ENCODE measurements at places on chromosomes 6 and 20.
A peak's percentile ranks its signal among the peaks of the same experiment; 100 is the strongest.

DNA sequence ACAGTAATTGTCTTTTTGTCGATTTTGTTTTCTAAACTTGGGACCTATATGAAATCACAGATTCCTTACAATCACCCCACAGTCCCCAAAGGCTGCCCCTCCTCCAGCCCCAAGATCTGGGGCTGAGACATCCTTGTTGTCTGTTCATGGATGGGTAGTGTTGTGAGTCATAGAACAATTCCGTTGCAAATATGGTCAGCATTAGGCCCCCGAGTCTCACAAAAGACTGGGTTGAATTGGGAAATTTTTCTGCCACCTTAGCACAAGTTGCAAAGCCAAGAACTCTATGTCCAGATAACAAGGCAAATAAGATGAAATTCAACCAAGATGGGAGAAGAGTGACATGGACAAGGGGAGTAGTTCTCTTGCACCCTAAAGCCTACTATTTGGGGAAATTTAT is 10.5 kb upstream of the TAB2 start:
- H3K27ac ChIP-seq, result no peak overlapping the region
- H3K4me1 ChIP-seq, result no peaks in the 10 kb centered on the region
- H3K27me3 ChIP-seq, result no peaks in the 10 kb centered on the region
- H3K36me3 ChIP-seq, result no peaks in the 10 kb centered on the region
- H3K4me3 ChIP-seq, result no peak overlapping the region

DNA sequence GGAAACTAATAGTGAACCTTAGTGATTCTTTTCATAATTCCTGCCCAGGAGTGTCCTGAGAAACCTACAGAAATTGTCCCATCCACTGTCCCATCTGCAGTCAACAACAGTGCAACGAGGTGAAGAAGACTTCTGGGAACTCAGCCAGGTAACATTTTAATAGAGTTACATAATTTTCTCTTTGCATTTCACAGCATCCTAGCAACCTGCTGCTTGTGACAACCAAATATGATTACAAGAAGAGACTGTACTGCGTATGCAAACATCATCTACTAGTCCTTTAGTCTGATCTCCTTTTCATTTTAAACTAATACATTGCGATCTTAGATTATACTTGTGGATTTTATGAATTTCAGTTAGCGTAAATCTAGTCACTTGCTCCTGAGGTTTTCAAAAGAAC is 951.6 kb downstream of the TFAP2A start:
- H3K4me1 ChIP-seq, result no peaks in the 10 kb centered on the region
- H3K27ac ChIP-seq, result no peak overlapping the region
- H3K27me3 ChIP-seq, result no peaks in the 10 kb centered on the region
- no peaks in the 10 kb centered on the region for H3K36me3 ChIP-seq
- no peak for DNase-seq

- H3K4me3 ChIP-seq, result no peak overlapping the region
- no peaks in the 10 kb centered on the region for H3K4me1 ChIP-seq
- no peak overlapping the region for H3K27ac ChIP-seq
- H3K36me3 ChIP-seq, result no peaks in the 10 kb centered on the region
- DNase-seq, result peak; percentile 40
- H3K27me3 ChIP-seq, result no peaks in the 10 kb centered on the region
These were observed 42.5 kb upstream of the PNISR start for GRCh38 chr6:99467509-99468106.

GRCh38 chr20:37534401-37535157 is 6.9 kb upstream of the BLCAP start:
- DNase-seq, result peak; percentile 81
- no peak overlapping the region for H3K4me3 ChIP-seq
- H3K4me1 ChIP-seq, result peaks cover 2% of the 10 kb centered on the region
- no peaks in the 10 kb centered on the region for H3K36me3 ChIP-seq
- no peaks in the 10 kb centered on the region for H3K27me3 ChIP-seq

DNA sequence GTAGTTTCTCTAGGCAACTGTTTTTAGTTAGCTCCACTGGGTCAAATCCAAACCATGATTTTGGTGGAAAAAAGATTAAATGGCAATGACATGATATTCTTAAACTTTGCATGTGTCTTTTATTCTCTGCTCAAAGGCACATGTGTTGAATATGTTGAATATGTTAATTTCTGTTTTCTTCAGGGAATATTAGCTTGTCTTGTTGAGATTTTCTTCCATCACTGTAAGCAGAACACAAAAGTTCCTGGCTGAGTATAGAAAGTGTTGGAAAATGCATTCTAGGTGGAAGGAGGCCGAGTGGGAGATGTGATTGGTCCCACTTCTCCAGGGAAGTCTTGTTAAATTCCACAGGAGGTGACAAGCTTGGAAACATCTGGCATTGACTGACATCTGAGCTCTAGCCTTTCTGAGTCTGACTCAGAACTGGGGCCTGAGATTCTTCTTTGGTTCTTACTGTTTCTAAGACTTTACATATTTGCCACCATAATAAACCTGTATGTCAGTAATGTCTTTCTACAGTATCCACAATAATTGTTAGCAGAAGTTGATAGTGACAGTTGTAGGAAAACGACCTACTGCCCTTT is 81.1 kb downstream of the LAMA4 start:
- peaks cover 11% of the 10 kb centered on the region for H3K27me3 ChIP-seq
- no peaks in the 10 kb centered on the region for H3K36me3 ChIP-seq
- no peak overlapping the region for H3K4me3 ChIP-seq
- H3K27ac ChIP-seq, result no peak overlapping the region
- H3K4me1 ChIP-seq, result no peaks in the 10 kb centered on the region

DNA sequence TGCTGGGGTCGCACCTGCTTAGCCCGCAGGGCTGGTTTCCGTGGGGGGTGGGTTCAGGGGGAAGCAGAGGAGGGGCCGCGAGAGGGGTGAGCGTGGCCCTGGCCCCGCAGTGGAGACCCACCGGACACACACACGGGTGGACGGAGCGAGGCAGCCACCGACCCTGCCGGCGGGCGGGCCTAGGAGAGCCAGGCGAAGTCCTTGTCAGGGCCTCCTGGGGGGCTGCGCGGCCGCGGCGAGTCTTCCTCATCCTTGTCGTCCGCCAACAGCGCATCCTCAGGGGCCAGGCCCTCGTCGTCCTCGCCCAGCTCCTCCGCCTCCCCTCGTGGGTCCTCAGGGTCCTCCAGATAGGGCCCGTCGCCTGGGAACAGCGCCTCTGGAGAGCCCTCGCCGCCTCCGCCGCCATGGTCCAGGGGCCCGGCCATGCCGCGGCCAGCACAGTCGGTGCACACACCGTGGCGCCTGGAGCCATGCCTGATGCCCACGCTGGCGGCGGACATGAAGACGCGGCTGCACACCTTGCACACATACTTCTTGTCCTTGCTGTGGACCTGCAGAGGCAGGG is 7.3 kb downstream of the SLC2A4RG start:
- no peak overlapping the region for H3K4me3 ChIP-seq
- H3K27me3 ChIP-seq, result no peaks in the 10 kb centered on the region
- H3K4me1 ChIP-seq, result peaks cover 25% of the 10 kb centered on the region
- H3K36me3 ChIP-seq, result no peaks in the 10 kb centered on the region
- DNase-seq, result no peak

GRCh38 chr20:54214566-54214965 is 6.7 kb downstream of the PFDN4 start:
- H3K4me3 ChIP-seq, result no peak overlapping the region
- DNase-seq, result no peak
- peaks cover 4% of the 10 kb centered on the region for H3K4me1 ChIP-seq

DNA sequence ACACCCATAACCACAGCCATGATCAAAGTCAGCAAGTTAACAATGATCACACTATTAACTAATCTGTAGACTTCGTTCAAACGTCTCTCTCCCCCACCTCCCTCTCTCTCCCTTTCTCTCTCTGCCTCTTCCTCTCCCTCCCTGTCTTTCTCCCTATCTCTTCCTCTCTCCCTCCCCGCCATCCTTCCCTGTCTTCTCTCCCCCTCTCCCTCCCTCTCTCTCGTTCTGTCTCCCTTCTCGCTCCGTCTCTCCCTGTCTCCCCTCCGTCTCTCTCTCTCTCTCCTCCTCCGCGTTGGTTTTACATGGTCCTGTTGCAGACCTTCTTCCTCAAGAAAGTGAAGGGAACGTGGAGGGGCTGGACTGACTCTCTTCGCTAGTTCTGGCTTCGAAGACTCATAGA is 308.9 kb upstream of the FOXQ1 start:
- no peak for DNase-seq
- H3K36me3 ChIP-seq, result no peaks in the 10 kb centered on the region
- no peaks in the 10 kb centered on the region for H3K4me1 ChIP-seq
- peaks cover 3% of the 10 kb centered on the region for H3K27me3 ChIP-seq
- H3K4me3 ChIP-seq, result no peak overlapping the region
- H3K27ac ChIP-seq, result no peak overlapping the region

GRCh38 chr20:32792316-32792715 is 27.4 kb upstream of the MAPRE1 start:
- no peaks in the 10 kb centered on the region for H3K36me3 ChIP-seq
- peaks cover 28% of the 10 kb centered on the region for H3K4me1 ChIP-seq
- no peak for DNase-seq
- H3K27ac ChIP-seq, result peak overlapping the region; percentile 15

DNA sequence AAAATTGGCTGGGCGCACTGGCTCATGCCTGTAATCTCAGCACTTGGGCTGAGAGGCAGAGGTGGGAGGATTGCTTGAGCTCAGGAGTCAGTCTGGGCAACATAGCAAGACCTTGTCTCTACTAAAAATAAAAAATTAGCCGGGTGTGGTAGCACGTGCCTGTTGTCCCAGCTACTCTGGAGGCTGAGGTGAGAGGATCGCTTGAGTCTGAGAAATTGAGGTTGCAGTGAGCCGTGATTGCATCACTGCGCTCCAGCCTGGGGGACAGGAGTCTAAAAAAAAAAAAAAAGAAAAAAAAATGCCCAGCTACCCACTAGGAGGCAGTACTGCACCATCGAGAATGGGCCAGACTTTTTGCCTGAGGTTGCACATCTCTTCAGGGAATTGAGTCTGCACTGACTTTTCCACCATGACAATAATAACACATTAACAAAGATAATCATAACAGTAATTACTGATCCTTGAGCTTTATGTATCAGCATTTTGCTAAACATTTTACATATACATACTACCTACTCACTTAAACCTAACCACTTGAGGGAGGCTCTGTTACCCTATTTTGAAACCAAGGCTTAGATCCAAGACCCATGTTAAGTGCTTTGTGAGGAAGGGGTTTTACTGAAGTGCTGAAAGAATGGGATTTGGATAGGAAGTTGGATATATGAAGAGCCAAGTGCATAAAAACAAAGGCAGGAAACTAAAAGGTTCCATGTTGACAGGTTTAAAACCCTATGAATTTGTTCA is 21.0 kb downstream of the SRSF3 start:
- H3K4me1 ChIP-seq, result no peaks in the 10 kb centered on the region
- H3K27ac ChIP-seq, result peak overlapping the region; percentile 49
- peak; percentile 24 for DNase-seq
- H3K36me3 ChIP-seq, result peaks cover 31% of the 10 kb centered on the region

DNA sequence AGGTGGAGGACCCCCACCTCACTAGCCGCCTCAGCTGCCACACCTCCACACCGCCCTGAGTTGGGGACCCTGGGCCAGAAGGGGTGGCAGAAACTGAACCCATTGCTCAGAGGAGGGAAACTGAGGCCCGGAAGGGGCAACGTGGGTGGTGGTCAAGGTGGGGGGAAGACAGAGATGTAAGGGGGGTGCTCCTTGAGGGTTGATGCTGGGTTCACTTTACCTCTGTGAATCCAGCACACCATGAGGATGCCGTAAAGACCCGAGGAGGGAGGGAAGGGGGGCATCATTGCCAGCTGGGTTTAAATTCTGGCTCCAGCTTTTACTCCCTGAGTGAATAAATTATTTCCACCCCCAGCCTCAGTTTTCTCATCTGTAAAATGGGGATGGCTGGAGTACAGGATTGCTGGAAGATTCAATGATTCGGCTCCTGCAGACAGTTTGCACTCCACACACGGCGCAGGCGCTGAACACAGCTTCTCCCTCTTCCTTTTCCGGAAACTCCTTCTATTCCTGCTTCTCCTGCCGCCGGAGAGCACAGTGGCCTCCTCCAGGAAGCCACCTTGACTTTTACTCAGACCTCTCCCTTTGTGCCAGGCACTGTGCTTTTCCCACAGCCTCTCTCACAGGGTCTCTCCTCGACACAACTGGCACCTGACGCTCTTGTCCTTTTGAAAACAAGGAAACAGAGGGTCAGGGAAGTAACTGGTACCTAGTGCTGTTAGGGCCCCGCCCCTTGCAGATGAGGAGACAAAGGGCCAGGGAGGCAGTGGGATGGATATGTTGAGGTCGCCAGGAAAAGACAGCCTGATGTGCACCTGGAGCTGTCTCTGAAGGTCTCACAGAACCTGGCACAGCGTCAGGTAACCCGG is 59.4 kb downstream of the UBE2V1 start:
- no peaks in the 10 kb centered on the region for H3K4me1 ChIP-seq
- H3K27me3 ChIP-seq, result no peaks in the 10 kb centered on the region
- no peaks in the 10 kb centered on the region for H3K36me3 ChIP-seq
- DNase-seq, result no peak
- H3K27ac ChIP-seq, result no peak overlapping the region

- H3K36me3 ChIP-seq, result no peaks in the 10 kb centered on the region
- H3K4me3 ChIP-seq, result no peak overlapping the region
- no peak overlapping the region for H3K27ac ChIP-seq
- DNase-seq, result no peak
These were observed 14.8 kb upstream of the VAPB start for GRCh38 chr20:58374027-58374850.

DNA sequence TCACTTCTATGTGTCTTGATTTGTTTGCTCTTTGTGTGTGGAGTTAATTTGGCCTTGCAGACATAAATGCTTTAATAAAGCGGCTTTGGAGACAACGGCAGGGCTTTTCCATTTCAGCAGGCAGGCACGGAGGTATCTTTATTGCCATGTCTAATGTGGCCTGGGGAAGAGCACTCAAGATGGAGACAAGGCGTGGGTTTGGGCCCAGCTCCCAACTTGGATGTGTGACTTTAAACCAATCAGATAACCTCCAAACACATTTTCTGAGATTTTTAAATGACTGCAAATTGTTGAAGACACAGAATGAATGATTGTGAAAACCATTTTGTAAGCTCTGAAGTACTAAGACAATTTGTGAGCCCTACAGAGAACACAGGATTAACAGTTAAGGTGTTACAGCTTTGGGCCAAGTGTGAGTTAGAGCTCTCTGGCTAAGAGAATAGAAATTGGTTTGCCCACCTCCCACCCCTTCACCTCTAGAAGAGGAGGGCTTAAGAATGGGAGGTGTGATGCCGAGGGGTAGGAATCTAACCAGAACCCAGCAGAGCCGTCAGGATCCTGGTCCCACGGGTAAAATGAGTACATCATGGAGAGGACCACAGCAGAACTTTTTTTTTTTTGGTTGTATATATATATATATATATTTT is 9.0 kb downstream of the DYNLT1 start:
- H3K36me3 ChIP-seq, result peaks cover 59% of the 10 kb centered on the region
- no peak for DNase-seq
- peaks cover 23% of the 10 kb centered on the region for H3K4me1 ChIP-seq
- no peaks in the 10 kb centered on the region for H3K27me3 ChIP-seq
- H3K4me3 ChIP-seq, result no peak overlapping the region
- H3K27ac ChIP-seq, result peak overlapping the region; percentile 55

Measured in CD4-positive, CD25-positive, alpha-beta regulatory T cell (primary cell).